Spleen (tissue), 13 donors: ENCODE measurements at places on chromosomes 5 and 9. TPM values are rescaled to one million over a fixed set of nuclear protein-coding genes. Genes with fewer than 3 reads are reported as not detected.

Gene MRPL50
- polyA plus RNA-seq: 10.0 TPM

Gene FRMD3
- 0.82 TPM for polyA plus RNA-seq

DNA sequence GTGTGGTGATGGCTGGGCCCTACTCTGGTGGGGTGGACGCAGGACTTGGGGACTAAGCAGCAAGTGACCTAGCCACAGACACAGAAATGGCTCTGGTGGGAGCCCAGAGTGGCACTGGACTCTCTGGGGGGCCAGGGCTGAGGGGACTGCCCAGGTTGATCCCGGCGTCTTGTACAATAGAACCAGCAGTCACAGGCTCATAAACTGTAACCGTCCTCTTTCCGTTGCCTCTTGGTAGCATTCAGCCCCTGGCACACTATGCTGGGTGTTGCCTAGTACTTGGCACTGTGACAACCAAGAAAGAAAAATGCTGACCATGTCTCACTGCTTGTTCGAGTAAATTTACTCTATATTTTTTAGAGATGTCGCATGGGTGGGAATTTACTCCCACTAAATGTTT is 80.5 kb downstream of the DAB2IP start:
- no peak for DNase-seq

DNA sequence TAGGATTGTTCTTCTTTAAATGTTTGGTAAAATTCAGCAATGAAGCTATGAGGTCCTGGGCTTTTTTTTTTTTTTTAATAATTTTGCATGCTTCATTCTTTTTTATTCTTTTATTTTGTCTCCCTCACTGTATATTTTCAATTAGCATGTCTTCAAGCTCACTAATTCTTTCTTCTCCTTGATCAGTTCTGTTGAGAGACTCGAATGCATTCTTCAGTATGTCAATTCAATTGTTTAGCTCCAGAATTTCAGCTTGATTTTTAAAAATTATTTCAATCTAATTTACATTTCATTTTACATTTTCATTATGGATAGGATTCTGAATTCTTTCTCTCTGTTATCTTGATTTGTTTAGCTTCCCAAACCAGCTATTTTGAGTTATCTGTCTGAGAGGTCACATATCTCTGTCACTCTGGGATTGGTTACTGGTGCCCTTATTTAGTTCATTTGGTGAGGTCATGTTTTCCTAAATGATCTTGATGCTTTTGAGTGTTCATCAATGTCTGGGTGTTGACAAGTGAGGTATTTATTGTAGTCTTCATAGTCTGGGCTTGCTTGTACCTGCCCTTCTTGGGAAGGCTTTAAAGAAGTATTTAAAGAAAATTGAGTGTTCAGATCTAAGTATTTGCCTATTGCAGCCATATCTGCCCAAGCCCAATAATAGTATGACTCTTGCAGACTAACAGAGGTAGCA is 9.1 kb downstream of the LURAP1L start:
- no peak for DNase-seq

DNA sequence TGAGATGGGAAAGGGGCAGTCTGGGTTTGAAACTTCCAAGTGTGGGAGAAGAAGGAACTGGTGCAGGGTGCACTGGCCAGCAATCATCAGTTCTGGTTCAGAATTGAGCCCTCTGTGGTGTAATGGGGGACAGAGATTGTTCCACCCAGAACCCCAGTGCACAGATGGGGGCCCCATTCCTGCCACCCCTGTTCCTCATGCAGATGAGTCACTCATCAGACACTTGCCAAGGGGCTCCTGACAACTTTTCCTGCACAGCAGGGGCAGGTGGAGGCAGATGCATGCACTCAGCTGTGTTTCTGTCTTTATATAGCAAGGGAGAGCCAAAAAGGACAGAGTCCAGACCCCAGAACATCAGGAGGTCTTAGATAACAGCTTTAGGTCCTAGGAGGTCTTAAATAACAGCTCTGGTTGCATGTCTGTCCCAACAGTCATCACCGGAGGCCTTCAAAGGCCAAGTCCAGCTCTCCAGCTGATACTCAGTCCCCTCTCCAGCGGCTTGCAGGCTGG is 252.9 kb downstream of the HSPA4 start:
- no peak for DNase-seq

DNA sequence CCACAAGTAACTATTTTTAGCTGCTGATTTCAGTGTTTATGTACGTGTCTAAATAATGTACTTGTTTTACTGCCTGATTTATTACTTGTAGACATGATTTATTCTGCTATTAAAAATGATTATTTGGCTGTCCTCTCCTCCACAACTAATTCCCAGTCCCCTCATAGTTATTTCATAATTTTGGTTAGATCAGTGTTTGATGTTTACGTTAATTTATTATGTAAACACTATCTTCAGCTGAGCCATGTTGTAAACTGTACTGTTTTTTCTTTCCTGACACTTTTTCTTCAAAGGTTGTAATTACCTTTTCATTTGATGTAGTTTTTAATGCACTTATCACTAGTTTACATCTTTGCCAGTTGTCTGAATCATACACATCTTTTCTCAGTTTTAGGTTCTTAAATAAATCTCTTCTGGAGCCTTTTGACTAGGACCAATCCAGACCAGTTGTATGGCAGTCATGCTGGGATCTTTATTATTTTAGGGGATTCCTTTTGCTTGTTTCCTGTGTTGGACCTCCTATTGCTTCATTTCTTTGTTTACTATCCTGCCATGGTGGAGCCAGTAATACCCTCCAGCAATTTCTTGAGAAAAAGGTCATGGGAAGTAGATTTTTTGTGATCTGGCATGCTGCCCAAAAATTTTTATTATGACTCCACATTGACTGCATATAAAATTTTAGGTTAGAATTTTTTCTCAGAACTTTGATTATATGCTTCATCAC is 16.1 kb downstream of the AP3S1 start:
- DNase-seq: no peak
